ENCODE measurements at places on chromosomes 3 and 15.

DNA sequence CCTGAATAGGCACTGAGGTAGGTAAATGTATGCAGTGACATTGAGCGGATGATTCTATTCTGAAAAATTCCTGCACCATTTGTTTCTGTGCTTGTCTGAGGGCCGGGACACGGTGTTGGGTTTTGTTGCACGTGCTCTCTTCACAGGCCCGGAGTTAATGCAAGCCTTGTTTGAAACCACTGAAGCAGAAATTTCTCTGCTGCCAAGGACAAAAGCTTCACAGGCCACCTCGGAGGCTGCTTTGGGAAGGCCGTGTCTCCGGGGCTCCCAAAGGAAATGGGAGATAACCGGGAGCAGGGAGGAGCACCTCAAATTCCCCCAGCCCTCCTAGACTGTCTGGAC is 179.4 kb downstream of the OPA1 start:
- no peak for DNase-seq

DNA sequence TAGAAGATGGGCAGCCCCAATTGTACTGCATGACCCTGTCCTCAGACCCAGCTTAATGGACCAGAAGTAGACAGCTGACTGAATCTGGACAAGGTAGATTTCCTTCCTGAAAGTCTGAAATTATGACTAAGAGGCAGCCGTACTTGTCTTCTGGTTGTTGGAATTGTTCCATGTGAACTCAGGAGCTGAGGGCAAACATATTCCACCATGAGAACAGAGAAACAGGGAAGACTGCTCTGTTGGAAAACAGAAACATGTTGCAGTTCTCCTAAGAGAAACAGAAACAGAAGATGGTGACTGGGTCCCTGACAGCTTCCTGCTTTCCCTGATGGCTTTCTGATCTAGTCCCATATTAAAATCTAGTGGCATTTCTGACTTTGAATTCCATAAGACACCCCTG is 24.1 kb downstream of the POPDC2 start:
- DNase-seq = no peak

DNA sequence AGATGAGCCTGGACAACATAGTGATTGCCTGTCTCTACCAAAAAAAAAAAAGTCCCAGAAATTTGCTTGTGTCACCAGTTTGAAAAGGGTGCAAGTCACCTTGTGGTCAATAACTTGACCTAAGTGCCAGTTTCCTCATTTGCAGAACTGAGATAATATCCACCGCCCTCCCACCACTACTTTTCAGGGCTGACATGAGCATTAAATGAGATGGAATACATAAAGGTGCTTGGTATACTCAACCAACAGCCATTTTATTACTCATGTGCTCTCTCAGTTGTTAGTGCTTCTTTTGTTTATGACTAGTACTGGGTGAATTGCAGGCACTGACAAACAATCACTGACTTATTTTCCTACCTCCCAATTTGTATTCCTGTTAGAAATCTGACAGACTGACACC is 340.5 kb upstream of the SATB1 start:
- no peak for DNase-seq

DNA sequence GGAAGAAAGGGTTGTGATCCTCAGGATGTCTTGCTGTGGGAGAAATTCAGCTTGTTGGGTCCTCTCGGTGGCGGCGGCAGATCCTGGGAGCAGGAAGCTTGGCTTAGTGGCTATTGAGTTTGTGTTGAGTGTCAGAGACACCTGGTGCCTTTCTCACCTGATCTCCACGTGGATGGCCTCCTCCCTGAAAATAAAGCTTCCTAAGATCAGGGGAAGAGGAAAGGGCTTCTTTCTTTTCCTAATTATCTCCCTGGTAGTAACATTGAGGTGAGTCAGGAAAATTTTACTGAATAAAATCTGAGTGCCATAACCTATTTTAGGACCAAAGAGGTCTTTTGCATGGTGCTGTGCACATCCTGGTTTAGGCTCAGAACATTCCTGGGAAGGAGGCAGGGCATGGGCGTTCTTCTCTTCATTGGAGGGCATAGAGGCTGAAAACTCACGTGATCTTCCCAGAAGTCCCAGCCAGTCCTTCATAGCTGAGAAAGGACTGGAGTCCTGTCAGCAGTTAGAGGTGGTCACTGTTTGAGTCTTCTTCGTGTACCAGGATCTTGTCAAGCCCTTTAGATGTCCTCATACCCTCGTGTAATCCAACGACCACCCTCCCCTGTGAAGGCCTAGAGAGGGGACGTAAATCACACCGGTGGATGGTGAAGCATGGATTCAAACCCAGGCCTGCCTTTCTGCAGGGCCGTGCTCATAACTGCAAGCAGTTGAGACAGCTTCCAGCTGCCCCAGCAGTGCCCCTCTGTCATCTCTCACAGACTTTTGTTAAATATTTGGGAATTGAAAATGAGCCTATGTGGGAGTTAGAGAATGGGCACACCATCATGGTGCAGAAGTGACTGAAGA is 1.1 kb downstream of the CMTM8 start:
- DNase-seq = no peak

- DNase-seq = no peak
Observed at GRCh38 chr15:69305933-69306568, 7.3 kb downstream of the PAQR5 start.

GRCh38 chr3:10683106-10683505 is 132.9 kb upstream of the SLC6A11 start:
- no peak for DNase-seq

GRCh38 chr3:189573004-189573403 is 58.2 kb upstream of the TP63 start:
- no peak for DNase-seq

- no peak for DNase-seq
Observed at GRCh38 chr15:61115241-61115640, 113.9 kb downstream of the RORA start.

DNA sequence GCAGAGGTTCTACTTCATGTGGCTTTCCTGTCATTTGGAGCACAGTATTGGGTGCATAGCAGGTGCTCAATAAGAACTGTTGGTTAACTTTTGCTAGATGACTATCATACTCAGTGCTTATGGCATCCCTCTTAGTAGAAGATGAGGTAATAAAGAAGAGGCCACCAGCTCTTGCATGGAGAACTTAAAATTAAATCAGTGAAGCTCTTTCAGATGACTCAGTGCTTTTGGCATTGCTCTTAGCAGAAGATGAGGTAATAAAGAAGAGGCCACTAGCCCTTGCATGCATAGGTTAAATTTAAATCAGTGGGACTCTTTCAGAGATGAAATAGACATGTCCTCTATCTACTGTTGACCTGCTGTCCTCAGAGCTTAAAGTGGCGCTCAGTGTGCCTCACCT is 109.4 kb upstream of the FGF7 start:
- no peak for DNase-seq

DNA sequence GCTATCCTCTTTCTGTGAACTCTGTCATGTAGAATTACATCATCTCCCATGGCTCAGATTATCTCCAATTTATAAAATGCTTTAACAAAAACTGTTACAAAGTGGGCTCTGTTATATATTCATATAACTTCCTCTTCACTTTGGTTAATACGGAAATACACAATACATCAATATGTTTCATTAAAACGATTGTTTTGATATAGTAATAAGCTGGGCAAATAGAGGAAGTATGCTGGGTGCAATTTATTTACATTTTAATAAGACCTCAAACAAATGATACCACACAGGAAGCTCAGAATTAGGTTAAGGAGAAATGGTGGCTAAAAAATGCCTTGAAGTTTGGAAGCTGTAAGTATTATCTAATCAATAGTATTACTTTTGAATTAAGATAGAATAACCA is 331.0 kb downstream of the ZBTB20 start:
- DNase-seq = no peak
